ENCODE measurements at places on chromosomes 6 and 20. TPM values are rescaled to one million over a fixed set of nuclear protein-coding genes. Genes with fewer than 3 reads are reported as not detected.

Gene CASS4
- 2.9 TPM for total RNA-seq

Gene MICAL1
- 27.0 TPM for total RNA-seq

Gene TMEM217
- total RNA-seq, result 2.3 TPM

Gene CCN5
- 57.9 TPM for total RNA-seq

Gene C2
- 4.9 TPM for total RNA-seq

Gene PRICKLE4
- total RNA-seq, result 3.9 TPM

Gene MCM8
- 4.1 TPM for total RNA-seq

Gene SPDEF
- 9.1 TPM for total RNA-seq

Gene BNIP5
- not detected for total RNA-seq

Gene PET117
- 12.2 TPM for total RNA-seq

Gene DDO
- 1.2 TPM for total RNA-seq

Gene TGM6
- total RNA-seq, result 0.65 TPM

Gene FOXC1
- total RNA-seq, result 39.2 TPM

Gene SGK1
- 323 TPM for total RNA-seq

Gene DLK2
- total RNA-seq, result 32.7 TPM

Gene GFOD1
- total RNA-seq, result 15.9 TPM

Gene FOXS1
- total RNA-seq, result not detected

Gene ETV7
- 15.5 TPM for total RNA-seq

Gene HTR1E
- 0.10 TPM for total RNA-seq

Gene C6orf52
- total RNA-seq, result not detected

Gene KLC4
- total RNA-seq, result 18.0 TPM

Gene ZNF451
- total RNA-seq, result 47.7 TPM

Data from lower leg skin (tissue), 4 donors.